NCI-H226 (cell line): ENCODE measurements at places on chromosomes 11 and 22.

- DNase-seq, result no peak
Measured at GRCh38 chr22:45179276-45180049, 15.7 kb downstream of the NUP50 start.

DNA sequence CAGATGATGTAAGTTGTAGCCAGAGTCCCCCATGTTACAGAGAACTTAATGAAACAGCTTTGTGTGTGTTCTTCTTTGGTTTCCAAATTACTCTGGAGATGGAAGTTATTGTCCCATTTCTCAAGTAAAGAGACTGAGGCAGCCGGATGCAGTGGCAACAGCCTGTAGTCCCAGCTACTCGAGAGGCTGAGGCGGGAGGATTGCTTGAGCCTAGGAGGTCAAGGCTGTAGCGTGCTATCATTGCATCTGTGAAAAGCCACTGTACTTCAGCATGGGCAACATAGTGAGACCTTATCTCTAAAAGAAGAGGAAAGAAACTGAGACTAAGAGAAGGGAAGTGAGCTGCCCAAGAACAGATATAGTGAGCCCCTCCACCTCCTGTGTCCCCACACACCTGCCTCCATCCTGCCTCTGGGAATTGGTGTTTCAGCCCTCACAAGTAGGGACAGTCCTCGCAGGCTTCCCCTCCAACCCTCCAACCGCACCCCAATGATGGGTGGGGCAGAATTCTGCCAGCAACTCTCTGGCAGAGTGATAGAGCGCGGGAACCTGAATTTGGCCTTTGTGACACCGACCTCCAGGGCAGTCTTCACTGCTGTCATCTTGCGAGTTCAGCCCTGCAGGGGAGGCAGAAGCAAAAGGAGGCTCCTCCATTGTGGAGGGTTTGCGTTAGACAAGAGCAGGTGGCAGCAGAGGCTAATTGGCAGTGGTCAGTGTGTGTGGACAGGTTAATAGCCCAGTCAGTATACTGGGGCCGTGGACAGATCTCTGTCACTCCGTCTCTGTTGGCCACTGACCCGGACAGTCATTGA, 1.6 kb downstream of the PDXP start:
- no peak for DNase-seq

DNA sequence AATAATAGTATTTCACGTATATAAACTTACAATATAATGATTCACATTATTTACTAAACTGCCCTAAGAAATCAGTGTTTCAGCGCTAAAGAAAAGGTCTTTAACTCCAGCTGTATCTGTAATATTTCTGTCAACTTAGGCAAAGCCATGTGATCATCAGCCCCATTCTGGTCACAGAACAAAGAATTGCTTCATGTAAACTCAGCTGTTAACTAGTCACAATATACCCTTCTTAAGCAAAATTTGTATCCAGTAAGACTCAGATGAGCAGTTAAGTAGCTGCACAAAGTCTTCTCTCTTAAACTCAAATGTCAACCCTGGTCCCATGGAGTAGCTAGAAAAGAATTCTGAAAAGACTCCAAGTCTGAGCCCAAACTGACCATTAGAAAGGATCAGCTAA, 26.6 kb downstream of the HPS5 start:
- no peak for DNase-seq

GRCh38 chr11:35354644-35355043, 64.7 kb downstream of the SLC1A2 start:
- no peak for DNase-seq

DNA sequence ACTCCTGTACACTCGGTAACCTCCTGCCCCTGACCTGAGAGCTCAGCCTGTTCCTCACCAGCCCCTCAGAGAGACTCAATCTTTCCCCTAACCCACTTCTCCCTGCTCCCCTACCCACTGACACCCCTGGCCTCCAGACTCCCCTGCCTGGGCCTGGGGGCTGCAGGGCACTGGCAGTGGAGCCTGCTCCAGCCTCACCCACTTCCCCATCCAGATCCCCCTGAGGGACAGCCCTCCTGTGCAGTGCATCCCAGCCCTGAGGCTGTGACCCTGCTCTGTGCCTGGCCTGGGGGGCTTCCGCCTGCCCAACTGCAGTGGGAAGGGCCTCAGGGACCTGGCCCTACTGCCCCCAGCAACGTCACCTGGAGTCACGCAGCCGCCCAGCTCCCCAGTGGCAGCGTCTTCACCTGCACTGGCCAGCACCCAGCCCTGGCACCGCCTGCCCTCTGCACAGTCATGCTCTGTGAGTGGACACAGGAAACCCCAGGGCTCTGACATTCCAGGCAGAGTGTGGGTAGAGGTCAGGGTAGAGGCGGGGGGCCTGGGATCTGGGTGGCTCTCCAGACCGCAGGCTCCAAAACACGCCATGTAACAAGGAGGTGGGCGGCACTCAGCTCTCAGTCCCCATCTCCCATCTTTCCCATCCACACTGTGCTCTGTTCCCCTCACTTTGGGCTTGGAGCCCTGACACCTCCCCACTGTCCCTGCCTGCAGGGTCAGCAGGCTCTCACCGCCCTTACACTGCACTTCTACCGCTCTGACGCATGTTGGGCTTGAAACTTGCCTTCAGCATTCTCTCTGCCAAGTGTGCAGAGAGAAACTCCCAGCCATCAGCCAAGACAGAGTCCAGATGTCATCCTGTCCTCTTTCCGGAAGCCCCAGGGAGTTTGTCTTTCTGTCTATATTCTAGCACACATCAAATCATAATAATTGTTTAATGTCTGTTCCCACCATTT, 5.1 kb downstream of the VSIG10L2 start:
- no peak for DNase-seq

GRCh38 chr11:10108915-10109680, 184.9 kb downstream of the SBF2 start:
- no peak for DNase-seq

DNA sequence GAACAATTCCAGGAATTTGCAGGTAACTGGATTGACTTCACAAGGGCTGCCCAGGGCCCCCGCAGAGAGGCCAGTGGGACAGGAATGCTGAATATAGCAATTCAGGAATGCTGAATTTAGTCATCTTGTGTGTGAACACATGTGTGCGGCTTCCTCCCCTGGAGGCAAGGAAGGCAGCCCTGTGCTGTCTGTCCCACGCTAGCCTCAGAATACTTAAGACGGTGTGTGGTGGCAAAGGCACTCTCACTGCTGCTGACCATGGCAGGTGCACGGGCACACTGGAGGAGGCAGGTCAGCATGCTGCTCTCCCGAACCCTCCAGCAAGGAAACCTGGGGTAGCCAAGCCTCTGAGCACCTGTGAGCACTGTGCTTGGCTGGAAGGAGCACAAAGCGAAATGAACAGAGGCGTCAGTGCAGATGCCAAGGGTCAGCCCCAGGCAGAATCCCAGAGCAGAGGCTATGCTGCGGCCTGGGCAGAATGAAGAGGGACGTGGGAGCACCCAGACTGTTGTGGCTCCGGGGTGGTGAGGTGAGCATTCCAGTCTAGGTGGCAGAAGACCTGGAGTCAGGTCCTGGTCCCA, 2.7 kb downstream of the GNAZ start:
- no peak for DNase-seq

- DNase-seq, result no peak
Measured at GRCh38 chr11:125264100-125265022, 99.8 kb downstream of the PKNOX2 start.

DNA sequence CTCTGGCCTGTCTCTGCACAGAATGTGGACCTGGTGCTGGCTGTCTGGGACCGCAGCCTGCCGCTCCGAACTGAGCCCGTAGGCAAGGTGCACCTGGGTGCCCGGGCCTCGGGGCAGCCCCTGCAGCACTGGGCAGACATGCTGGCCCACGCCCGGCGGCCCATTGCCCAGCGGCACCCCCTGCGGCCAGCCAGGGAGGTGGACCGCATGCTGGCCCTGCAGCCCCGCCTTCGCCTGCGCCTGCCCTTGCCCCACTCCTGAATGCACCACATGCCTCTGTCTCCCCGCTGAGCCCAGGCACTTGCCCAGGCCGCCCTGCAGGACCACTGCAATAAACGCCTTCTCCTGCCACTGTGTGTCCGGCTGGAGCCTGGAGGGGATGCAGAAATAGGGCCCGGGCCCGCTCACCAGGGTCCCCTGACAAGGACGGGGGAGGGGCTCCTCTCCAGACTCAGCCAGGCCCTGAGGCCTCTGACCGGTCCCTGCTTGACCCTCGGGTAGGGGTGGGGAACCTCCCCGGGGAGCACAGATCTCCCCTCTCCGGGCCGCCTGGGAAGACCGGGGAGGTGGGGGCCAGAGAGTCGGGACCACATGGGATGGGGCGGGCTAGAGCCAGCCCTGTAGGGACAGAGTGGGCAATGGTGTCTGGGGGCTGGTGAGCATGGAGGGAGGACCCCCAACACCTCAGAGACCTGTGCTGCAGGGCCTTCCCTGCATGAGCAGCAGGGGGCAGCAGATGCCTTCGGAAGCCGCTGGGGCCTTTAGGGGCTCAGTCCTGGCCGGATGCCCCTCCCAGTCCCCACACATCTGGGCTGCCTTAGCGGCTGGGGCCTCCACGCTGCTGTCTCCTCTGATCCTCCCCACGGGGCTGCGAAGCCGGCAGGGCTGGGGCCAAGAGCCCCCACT, 1.4 kb upstream of the TNNI2 start:
- DNase-seq, result no peak

- DNase-seq, result no peak
Measured at GRCh38 chr11:69307871-69308431, 14.0 kb downstream of the MYEOV start.

DNA sequence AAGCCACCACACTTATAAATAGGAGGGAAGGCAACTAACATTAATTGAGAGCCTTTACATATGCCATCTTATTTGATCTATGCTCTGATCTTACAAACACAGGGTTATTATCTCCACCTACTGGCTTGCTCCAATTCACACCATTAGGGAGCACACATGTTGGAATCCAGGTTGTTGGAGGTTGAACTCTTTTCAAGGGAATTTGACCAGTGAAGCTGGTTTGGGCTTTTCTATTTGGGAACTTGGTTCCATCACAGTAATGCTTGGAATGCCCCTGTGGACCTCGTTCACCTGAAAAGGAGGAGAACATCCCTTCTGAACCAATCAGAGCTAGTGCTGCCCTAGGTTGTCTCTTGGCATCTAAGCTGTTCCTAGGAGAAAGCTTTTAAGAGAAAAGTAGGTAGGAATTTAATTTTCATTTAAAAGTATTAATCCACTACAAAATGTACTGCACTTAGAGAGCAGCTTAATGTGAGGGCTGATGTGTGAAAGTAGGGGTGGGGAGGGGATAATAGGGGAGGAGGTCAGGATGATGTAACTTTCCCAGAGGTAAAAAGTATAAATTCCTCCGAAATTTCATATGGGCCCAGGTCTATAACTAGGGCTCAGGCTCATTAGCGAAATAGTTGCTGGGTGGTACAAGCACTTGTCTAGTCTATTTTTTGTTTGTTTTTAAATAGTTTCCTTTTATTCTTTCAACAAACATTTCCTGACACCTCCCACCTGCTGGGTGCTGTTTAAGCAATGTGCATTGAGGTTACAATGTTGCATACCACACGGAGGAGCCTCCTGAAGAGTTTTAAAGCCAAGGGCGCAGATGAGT, 7.6 kb upstream of the MICAL2 start:
- peak; percentile 30 for DNase-seq

GRCh38 chr11:112836256-112836602, 125.0 kb upstream of the NCAM1 start:
- no peak for DNase-seq

GRCh38 chr11:282630-283360, 4.6 kb downstream of the NLRP6 start:
- no peak for DNase-seq

GRCh38 chr11:62081378-62082291, 42.2 kb upstream of the INCENP start:
- DNase-seq, result peak; percentile 38

- peak; percentile 46 for DNase-seq
Measured at GRCh38 chr22:30763815-30764673, 69.4 kb downstream of the OSBP2 start.

DNA sequence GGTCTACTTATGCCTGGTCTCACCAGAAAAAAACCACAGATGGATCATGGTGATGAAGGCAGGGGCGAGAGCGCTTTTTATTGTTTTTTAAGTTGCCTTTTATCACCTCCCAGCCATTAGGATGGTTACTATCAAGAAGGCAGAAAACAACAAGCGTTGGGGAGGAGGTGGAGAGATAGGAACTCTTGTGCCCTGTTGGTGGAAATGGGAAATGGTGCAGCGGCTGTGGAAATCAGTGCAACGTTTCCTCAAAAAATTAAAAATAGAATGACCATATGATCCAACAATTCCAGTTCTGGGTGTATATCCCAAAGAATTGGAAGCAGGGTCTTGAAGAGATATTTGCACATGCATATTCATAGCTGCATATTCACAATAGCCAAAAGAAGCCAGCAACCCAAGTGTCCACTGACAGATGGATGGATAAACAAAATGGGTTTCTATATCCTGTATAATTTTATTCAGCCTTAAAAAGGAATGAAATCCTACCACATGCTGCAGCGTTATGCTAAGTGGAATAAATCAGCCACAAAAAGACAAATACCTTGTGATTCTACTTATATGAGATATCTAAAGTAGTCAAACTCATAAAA, 20.5 kb upstream of the ACRV1 start:
- no peak for DNase-seq

DNA sequence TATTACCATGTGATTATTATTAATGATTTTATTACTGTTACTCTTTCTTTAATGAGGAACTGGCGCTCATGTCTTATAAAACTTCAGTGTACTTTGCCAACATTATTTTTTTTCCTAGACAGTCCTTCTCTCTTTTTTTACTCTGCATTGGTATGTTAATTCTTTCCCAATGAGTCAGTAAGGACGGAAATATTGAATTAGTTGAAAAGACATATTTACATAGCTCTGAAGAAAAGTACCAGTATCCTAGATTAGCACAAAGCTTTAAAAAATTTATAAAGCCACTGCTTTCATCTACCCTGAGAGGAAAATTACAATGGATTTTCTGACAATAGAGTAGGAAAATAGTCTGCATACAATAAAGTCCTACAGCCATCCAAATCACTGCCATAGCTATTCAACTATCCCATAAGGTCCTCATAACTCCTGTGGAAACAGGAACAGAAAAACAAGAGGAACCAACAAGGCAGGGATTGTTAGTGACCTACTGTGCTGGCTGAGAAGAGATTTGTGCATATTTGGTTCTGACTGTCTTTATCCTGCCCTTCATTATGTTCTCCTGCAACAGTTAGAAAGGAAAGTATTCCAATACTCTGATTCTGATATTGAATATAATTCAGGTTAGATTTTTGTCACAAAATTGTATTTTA, 314.4 kb downstream of the AASDHPPT start:
- DNase-seq, result peak; percentile 41

- no peak for DNase-seq
Measured at GRCh38 chr22:32687801-32688200, 113.7 kb upstream of the TIMP3 start.

DNA sequence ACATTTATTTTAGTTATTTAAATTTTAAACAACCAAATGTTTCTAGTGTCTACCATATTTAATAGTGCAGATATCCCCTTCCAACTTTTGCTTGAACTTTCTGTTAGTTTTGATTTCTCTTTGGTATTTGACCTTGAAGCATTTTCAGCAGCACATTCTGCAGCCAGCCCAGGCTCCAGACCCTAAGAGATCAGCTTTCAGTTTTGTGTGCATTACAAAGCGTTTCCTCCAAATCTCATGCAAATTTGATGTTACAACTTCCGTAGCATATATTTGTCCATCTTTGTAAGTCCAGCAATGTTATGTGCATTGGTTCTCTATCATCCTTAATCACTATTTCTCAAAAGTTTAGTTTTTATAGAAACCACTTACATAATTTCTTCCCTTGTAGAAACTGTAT, 14.6 kb upstream of the SERGEF start:
- no peak for DNase-seq

GRCh38 chr11:375065-376025, 6.0 kb downstream of the B4GALNT4 start:
- no peak for DNase-seq
